ENCODE measurements at places on chromosomes 2 and 18. TPM values are rescaled to one million over a fixed set of nuclear protein-coding genes. Genes with fewer than 3 reads are reported as not detected.

Gene LINC00305
- total RNA-seq, result not detected

Gene SFTPB
- total RNA-seq, result not detected

Gene PLGLB1
- total RNA-seq, result 0.87 TPM

DNA sequence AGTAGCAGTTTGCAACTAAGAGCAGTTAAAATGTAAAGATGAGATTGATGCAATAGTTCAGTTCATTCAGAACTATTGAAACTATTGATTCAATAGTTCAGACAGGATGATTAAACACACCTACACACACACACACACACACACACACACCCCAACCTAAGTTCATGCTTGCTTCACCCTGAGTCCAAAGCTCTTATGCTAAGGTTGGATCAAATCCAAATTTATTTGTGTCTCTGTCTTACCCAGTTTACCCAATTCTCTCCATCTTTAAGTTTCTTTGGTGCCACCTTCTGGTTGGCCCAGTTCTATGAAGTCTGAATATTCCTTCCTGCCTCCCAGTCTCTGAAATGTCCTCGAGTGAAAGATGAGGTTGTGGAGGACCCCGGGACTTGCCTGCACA lies 5.1 kb downstream of the SERPINB8 start:
- DNase-seq, result peak; percentile 29

- no peak for DNase-seq
These were observed 521.3 kb downstream of the METTL4 start for GRCh38 chr18:2049986-2050385.

- no peak for DNase-seq
These were observed 25.3 kb downstream of the MARCO start for GRCh38 chr2:118967124-118967880.

- no peak for DNase-seq
These were observed 255.1 kb downstream of the STK39 start for GRCh38 chr2:167992278-167992677.

DNA sequence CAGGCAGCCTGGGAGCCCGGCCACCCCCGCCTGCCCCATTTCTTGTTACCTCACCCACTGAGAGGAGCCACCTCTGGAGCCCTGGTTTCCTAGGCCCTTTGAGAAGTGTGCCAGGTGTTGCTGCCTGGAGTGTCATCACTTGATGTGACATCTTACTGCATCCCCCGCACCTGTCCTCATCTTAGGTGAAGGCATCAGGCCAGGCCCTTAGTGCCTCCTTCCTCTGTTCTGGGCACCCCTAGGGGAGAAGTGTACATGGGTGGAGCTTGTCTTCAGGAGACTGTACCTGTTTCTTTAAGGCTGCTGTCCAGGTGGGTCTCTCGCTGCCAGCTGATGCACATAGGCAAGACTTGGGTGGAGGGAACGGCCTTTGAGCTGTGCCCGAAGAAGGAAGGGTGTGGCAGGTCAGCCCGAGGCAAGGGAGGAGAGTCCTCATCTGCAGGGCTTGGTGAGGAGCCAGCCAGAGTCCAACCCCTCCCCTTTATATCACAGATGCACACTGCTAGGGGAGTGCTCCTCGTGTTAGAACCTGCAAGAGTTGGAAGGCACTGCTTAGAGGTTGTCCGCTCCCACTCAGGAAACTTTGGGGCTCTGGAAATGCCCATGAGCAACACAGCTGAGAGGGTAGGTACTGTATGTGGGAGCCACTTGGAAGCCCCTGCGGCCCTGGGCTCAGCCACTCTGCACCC lies 45.9 kb downstream of the NCK2 start:
- no peak for DNase-seq
